Adrenal gland (tissue), 19 donors: ENCODE measurements at places on chromosomes 3 and 15. TPM values are rescaled to one million over a fixed set of nuclear protein-coding genes. Genes with fewer than 3 reads are reported as not detected.
A peak's percentile ranks its signal among the peaks of the same experiment; 100 is the strongest.

RASGRP1 gene
- 0.13 TPM for polyA plus RNA-seq

DNA sequence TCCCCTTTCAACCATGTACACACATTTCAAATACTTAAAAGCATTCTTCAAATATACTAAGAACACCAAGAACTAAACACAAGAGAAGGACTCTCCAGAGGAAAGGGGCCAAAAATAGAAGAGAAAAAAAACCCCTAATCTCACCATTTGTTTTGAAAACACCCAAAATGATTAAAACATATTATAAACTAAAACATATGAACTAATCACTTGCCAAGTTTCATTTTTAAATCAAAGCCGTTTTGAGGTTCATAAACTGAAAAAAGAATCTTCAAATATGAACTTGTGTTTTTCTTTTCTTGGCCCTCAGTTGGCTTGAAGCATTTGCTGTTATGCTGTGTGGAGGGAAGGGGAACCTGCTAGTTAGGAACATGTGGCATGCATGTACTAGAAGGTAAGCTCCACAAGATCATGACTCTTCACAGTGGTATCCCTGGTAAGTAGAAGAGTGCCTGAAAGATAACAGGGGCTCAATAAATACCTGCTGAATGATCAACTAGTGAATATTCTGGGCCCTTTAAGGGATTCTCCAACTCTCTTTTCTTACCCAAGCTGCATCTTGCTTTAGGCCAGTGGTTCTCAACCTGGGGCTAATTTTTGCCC, 224.5 kb downstream of the TIGIT start:
- H3K27me3 ChIP-seq: no peaks in the 10 kb centered on the region
- no peak overlapping the region for H3K27ac ChIP-seq
- DNase-seq: no peak

- no peaks in the 10 kb centered on the region for H3K27me3 ChIP-seq
- no peaks in the 10 kb centered on the region for H3K36me3 ChIP-seq
- peak; percentile 46 for DNase-seq
- no peak overlapping the region for H3K27ac ChIP-seq
Observed at GRCh38 chr3:126109880-126110235, 25.9 kb upstream of the SLC41A3 start.

DNA sequence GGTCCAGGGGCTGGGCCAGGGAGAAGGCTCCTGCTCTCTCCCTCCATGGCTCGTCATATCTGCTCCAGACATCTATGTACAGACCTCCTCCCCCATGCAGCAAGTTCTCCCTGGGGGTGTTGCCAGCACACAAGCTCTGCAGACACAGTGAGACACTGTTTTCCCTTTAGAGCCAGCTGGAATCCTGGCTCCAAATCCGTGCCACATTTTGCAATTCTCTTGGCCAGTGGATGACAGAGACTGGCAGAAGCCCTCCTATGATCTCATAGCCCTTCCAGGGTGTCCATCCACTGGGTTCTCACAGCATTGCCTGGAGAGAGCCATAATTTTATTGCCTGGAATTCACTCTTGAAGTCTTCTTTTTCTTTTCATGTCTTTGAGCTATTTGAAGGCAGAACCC, 203.9 kb downstream of the TLE3 start:
- peaks cover 3% of the 10 kb centered on the region for H3K27me3 ChIP-seq
- DNase-seq: peak; percentile 29
- H3K4me1 ChIP-seq: no peaks in the 10 kb centered on the region
- no peaks in the 10 kb centered on the region for H3K36me3 ChIP-seq
- H3K4me3 ChIP-seq: no peak overlapping the region

CAND2 gene
- 7.5 TPM for polyA plus RNA-seq

ALDH1A3 gene
- 26.5 TPM for polyA plus RNA-seq

DNA sequence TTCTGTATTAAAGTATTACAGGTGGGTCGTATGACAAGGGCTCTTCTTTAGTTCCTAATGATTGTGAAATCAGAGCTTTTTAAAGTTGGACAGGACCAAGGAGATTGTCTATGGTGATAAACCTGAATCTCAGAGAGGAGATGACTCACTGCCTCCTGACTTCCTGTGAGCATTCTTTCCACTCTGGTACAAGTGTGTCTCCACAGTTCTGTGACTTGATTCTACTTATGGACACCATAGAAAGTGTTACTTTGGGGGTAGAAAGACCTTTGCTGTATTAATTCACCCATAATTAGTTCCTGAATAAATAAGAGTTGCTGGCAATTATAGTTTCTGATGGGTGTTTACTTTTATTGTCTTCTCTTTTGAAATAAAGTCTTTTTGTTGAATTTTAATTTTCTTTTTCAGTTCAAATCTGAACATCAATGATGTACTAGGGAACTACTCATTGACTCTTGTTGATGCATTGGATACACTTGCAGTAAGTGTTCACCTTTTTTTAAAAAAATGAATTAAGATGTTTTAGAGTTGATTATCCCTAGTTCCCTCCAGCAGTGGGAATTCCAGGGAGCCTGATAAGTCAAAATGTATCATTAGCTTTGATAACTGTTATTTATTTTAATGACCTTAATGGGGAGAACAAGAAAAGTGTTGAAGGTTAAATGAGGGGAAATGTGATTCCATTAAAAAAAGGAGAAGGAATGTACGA, 7.4 kb downstream of the EDEM1 start:
- DNase-seq: peak; percentile 74
- H3K27me3 ChIP-seq: no peaks in the 10 kb centered on the region
- H3K4me3 ChIP-seq: no peak overlapping the region
- peaks cover 17% of the 10 kb centered on the region for H3K4me1 ChIP-seq
- H3K27ac ChIP-seq: no peak overlapping the region

- no peak for DNase-seq
- H3K4me3 ChIP-seq: no peak overlapping the region
- no peaks in the 10 kb centered on the region for H3K27me3 ChIP-seq
- no peaks in the 10 kb centered on the region for H3K36me3 ChIP-seq
Observed at GRCh38 chr3:25505581-25505980, 77.5 kb downstream of the RARB start.

DNA sequence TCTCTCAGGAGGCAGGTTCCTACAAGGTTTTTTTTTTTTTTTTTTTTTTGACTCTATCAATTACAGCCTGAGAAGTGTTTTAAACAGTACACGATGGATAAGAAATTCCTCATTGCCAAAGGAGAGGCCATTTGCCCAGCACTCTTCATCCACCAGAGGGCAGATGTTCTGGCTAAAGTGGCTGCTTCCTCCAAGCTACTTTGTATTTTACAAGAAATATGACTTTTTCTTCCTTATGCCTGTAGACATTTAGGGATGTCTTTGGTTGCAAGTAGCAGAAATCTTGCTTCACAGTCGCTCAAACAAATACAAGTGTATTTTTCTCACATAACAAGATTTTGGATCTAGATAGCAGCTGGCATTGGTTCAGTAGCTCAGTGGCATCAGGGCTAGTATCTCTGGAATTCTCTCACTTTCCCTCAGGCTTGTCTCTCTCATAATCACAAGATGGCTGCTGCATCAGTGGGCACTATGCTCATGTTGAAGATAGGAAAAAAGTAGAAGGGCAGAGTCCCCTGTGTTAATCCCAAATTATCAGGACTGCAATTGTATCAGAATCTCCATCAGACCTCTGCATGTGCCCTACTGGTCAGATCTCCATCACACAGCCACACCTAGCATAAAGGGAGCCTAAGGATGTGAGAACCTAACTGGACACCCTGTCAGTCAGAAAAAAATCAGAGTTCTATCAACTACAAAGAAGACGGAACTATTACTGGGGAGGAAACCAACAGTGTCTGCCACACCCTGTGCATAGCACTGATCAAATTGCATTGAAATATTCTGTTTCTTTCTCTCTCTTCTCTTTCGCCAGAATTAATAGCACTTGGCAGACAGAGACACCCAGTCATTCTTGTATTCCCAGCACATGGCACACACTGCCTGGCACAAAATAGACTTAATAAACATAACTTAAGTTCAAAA, 138.9 kb upstream of the COL8A1 start:
- peaks cover 20% of the 10 kb centered on the region for H3K4me1 ChIP-seq
- DNase-seq: peak; percentile 32
- no peak overlapping the region for H3K27ac ChIP-seq

DNA sequence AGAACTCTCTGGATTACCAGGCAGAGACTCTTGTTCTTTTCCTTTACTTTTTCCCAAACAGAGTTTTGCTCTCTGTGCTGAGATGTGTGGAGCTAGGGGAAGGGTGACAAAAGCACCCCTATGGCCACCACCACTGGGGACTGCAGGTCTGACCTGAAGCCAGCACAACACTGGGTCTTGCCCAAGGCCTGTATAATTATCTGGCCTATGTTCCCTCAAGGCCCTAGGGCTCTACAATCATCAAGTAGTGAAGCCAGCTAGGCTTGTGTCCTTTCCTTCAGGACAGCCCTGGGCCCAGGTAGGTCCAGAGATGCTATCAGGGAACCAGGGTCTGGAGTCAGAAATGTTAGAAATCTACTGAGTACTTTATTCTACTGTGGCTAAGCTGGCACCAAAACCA, 28.4 kb downstream of the MYO1E start:
- no peak overlapping the region for H3K27ac ChIP-seq
- H3K4me3 ChIP-seq: no peak overlapping the region
- no peaks in the 10 kb centered on the region for H3K4me1 ChIP-seq
- H3K27me3 ChIP-seq: no peaks in the 10 kb centered on the region

MINAR1 gene
- 2.3 TPM for polyA plus RNA-seq

DNA sequence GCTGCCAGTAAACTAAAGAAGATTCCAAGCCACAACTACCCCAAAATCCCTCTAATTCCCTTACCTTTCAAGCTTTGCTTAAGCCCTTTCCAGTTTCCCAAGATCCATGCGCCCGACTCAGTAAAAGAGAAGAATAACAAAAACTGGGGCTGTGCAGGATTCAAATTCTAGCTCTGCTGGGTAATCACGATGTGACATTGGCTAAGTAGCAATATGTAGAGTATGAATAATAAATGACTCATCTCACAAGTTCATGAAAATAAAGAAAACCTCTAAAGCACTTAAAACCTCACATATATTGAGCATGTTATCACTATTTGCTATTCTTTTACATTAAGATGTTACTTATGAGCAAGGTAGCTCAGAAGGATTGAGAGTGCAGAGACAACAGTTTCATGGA, 522.2 kb upstream of the ZNF717 start:
- H3K27me3 ChIP-seq: no peaks in the 10 kb centered on the region
- no peaks in the 10 kb centered on the region for H3K4me1 ChIP-seq
- no peak overlapping the region for H3K27ac ChIP-seq
- H3K36me3 ChIP-seq: no peaks in the 10 kb centered on the region

DNA sequence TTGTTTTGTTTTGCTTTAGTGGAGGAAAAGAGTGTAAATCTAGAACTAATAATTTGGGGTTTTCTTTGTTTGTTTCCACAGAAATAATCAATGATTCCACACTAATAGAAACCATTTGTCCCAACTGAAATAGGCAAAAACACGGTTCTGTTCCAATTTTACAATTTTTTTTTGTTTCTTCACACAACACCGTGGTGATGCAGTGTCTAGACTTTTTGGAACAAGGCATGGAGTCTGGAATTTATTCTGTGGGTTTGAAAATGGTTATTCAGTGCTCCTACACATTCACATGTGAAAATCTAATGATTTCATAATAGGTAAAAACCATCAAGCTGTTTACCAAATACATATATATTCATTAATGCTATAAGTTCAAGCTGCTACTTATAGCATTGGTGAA, 629.0 kb upstream of the TGFBR2 start:
- H3K36me3 ChIP-seq: no peaks in the 10 kb centered on the region
- no peak overlapping the region for H3K4me3 ChIP-seq
- H3K27me3 ChIP-seq: no peaks in the 10 kb centered on the region
- no peak overlapping the region for H3K27ac ChIP-seq
- H3K4me1 ChIP-seq: no peaks in the 10 kb centered on the region
- DNase-seq: no peak

DNA sequence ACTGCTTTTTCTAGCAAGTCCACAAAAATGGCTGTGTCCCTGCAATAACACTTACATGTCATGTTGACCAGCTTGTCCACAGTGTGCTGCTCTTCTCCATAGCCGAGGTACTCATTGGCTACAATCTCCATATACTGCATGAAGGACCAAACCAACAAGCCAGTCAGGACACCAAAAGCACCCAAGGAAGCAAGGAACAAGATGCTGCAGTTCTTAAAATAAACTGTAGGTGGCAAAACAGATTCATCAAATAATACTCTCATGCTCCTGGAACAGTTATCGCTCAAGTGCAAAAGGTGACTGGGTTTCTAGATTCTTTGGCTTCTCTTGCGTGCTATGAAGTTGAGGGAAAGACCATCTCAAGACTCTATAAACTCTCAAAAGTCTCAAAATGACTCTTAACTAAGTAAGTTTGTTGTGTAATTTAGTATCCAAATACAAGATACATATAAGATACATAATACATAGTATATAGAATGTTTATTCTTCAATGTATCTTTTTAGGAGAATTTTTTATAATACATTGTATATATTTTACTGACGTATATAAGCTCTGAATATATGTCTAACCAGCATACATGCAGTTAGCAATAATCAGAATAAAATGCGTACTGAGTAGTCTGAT, 57.0 kb downstream of the NEK10 start:
- DNase-seq: no peak
- H3K36me3 ChIP-seq: no peaks in the 10 kb centered on the region
- no peak overlapping the region for H3K4me3 ChIP-seq
- H3K27ac ChIP-seq: no peak overlapping the region
- H3K27me3 ChIP-seq: no peaks in the 10 kb centered on the region
- H3K4me1 ChIP-seq: no peaks in the 10 kb centered on the region

PARP16 gene
- polyA plus RNA-seq: 8.6 TPM

DNA sequence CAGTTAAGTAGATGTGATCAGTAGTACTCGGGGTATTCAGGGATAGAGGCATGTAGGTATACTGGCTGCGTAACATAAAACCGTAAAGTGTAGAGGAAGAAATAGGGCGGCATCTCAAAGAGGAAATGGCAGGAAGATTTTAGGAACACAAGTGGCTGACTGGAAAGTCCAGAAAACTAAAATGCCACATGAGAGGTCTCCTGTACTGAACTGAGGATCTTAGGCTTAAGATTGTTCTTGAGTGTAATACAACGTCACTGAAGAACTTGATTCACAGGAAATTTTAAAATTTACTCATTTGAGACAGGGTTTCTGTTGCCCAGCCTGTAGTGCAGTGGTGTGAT, 2.3 kb upstream of the LMLN start:
- peaks cover 51% of the 10 kb centered on the region for H3K4me1 ChIP-seq
- DNase-seq: no peak
- H3K4me3 ChIP-seq: no peak overlapping the region
- peaks cover 43% of the 10 kb centered on the region for H3K36me3 ChIP-seq
- H3K27ac ChIP-seq: peak overlapping the region; percentile 11

- no peaks in the 10 kb centered on the region for H3K4me1 ChIP-seq
- no peak overlapping the region for H3K4me3 ChIP-seq
- H3K27me3 ChIP-seq: no peaks in the 10 kb centered on the region
- DNase-seq: no peak
Observed at GRCh38 chr3:129989414-129989813, 14.9 kb downstream of the TRH start.

- H3K4me3 ChIP-seq: no peak overlapping the region
- H3K27me3 ChIP-seq: no peaks in the 10 kb centered on the region
- H3K4me1 ChIP-seq: no peaks in the 10 kb centered on the region
- H3K27ac ChIP-seq: no peak overlapping the region
Observed at GRCh38 chr3:187377842-187378241, 9.7 kb downstream of the RTP4 start.

DNA sequence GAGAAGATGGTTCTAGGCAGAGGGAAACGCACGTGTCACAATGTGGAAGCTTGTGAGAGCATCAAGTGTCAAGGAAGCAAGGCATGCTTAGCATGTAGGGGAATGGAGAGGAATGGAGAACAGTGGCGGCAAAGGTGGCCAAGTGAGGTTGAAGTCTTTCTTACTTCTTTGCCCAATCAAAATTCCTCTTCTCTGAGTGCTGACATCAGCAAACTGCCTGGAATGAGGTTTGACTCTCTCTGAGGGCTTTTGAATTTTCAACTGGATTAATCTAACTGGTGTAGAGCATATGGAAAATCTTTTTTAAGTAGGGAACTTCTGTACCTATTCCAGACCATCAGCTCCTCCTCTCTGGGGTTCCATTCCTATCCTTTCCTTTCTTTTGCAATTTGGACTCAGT, 61.9 kb upstream of the BNC1 start:
- no peak overlapping the region for H3K4me3 ChIP-seq
- H3K27me3 ChIP-seq: peaks cover 5% of the 10 kb centered on the region
- no peaks in the 10 kb centered on the region for H3K4me1 ChIP-seq
- no peaks in the 10 kb centered on the region for H3K36me3 ChIP-seq

ARL8B gene
- polyA plus RNA-seq: 36.5 TPM
